Hepatocyte (in vitro differentiated cells): ENCODE measurements at places on chromosomes 16 and 17.

DNA sequence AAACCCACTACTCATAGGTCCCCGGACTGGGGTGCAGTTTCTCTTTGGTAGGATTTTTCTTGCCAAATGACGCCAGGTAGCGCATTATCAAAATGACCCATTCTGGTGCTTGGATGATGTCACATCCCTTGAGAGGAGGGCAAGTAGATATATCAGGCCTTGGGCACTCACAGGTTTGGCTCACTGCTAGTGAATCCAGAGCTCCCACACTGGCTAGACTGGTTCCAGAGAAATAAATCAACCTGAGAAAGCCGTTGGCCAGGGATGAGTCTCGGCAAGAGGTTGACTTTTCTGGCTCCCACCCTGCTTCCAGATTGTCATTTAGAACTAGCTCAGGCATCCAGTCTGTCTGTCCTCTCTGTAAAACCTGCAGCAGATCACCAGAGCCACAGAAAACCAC, 188.4 kb upstream of the MAF start:
- DNase-seq, result no peak

GRCh38 chr17:1033503-1033902, 36.6 kb downstream of the TIMM22 start:
- DNase-seq, result no peak

DNA sequence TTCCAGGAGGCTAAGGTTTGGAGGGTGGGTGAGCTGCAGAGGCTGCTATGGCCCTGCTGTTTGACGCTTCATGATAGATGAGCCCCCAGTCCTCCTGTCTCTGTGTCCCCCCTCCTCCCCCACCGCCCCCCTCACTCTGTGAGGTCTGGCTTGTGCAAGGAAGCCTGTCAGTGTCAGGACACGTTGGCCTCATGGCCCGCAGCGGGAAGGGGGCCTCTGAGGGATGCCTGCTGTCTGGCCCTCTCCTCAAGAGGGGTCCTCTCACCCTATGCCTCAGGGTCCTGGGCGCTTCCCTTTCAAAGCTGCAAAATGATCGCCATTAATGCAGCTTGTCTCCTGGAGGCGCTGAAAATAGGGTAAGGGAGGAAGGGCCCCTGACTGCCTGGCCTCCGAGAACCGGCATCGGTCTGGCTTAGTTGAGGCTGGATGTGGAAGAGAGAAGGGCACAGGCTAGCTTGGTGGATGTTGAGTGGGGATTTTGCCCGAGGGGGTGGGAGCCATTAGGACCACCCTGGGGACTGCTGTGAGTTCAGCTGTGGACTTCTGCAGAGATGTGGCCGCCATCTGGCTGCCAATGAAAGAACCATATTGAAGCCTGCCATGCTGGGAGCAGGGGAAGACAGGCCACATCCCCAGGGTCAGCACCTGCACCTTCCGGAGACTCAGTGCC, 14.8 kb upstream of the GOSR2 start:
- no peak for DNase-seq

DNA sequence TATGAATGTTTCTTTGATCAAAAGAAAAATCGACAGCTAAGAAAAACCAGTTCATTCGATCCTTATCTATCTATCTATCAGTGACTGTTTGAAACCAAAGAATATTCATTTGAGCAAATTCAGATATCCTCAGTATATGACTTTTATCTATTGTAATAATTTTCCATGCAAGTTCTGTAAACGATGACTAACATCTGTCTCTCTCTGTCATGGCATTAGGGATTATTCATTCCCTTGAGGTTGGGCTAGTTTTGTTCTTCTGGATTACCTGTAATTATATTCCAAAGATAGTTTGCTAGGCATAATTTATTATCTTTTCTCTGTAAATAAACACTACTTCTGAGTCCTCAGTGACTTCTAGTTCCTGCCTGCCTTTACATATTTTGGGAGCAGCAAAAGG, 497.7 kb upstream of the CDH11 start:
- DNase-seq, result no peak

- no peak for DNase-seq
These were observed 243.9 kb upstream of the TBX2 start for GRCh38 chr17:61155590-61156237.

GRCh38 chr16:51271156-51271701, 120.2 kb upstream of the SALL1 start:
- no peak for DNase-seq

DNA sequence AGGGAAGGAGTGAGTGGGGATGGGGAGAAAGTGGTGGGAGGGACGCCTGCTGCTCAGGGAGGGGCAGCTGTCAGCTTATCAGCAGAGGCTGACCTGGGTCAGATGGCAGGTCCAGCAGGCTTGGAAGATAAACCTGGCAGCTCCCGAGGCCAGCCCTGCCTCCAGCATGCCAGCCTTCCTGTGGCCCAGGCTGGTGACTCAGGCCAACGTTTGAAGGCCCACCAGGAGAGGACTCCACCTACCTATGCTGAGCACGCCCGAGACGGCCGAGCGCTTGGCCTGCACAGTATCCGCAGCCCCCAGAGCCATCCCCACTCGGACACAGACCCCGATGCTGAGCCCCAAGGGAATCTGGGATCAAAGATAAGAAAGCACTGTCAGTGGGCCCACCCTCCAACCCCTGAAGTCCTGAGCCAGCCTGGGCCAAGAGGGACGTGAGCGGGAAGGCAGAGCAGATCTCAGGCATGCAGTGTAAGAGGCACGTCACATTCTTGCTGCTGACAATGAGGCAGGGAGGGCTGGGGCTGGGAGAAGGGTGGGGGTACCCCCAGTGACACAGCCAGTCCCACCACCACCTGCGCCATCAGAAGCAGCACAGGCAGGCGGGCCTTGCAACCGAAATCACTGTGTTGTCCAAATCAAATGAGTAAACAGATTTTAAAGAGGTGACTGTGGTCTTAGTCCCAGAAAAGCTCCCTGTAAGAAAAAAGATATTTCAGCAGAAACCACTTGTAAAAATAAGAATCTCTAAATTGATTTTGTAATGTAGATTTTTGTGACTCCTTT, 12.4 kb downstream of the SLC47A2 start:
- no peak for DNase-seq

DNA sequence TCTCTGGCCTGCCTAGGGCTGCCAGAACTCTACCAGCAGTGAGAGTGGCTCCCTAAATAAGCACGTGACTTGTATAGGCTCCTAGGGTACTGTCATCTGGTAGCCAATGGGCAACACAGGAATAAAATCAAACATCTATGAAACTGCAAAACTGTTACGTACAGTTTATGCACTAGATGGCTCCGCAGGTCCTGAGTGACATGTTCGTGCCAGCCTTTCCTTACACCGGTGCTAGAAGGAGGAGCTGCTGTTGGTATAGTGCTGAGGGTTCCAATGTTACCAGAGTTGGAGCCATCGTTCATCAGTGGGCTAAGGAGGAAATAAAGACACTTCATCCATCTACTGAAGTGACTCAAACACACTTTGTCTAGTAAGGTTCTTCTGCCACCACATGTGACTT, 63.2 kb upstream of the TRAP1 start:
- no peak for DNase-seq

DNA sequence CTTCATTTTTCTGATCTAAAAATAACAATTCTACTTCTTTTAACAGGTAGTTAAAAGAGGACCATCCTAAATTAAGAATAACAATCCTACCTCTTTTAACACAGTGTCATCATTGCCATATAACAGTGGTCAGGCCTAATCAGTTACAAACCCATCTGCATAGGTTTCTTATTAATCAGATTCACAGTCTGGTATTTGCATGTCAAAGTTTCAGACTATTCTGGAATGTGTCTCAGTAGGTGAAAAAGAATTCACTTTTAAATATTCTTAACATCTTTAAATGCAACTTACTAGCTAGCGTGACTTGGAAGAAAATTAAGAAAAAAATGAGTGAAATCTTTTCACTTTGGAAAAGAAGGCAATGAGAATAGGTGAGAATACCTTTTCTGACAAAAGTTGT, 6.8 kb upstream of the KRT12 start:
- no peak for DNase-seq
